Aorta (tissue), 5 donors: ENCODE measurements at places on chromosomes 2 and 18.

DNA sequence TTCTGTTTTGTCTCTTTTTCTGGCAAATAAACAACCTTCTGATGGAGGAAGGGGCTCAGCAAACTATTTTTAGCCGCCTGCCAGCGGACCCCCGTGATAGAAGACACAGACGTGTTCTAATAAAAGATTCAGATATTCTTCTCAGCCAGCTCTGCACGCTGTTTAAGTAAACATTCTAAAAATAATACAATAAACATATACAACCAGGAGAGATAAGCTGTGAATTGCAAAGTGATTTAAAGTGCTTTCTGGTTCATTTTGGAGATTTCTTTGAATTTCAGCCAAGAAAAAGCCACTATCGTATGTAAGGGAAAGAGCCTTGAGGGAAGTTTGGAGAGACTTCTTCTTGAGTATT, 201.3 kb downstream of the EPHA4 start:
- no peak for DNase-seq

DNA sequence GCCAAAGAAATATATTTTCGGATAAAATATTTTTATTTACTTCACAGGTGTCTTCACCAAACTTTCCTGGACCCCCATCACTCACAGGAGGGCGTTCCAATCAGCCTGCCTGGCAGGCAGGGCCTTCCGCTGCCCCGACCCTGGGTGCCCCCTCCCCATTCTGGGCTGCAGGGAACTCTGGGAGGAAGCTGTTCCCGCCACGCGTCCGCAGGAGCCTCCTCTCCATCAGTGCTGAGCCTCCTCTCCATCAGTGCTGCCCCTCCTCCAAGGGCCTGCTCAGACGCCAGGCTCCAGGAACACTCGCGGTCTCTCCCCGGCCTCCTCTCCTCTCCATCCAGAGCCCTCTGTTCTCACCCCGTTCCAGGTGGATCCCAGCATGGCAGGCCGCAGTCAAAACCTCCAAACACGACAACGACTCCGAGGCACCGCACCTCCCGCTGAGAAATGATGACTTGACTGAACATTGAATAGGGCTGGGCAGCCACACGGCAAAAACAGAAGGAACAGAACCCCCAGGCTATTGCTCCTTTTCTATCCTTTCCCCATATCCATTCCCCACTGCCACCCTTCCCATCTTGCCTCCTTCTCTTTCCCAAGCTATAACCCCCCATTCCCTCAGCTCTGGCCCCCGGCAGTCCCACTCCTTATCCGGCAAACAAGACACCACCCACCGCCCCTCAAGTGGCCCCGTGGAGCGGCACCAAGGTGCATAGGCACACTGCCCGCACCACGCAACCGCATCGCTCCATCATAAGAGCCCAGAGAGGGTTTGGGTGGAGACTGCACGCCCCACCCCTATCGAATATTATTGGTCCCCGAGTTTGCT, 268.6 kb upstream of the RAB6C start:
- no peak for DNase-seq

DNA sequence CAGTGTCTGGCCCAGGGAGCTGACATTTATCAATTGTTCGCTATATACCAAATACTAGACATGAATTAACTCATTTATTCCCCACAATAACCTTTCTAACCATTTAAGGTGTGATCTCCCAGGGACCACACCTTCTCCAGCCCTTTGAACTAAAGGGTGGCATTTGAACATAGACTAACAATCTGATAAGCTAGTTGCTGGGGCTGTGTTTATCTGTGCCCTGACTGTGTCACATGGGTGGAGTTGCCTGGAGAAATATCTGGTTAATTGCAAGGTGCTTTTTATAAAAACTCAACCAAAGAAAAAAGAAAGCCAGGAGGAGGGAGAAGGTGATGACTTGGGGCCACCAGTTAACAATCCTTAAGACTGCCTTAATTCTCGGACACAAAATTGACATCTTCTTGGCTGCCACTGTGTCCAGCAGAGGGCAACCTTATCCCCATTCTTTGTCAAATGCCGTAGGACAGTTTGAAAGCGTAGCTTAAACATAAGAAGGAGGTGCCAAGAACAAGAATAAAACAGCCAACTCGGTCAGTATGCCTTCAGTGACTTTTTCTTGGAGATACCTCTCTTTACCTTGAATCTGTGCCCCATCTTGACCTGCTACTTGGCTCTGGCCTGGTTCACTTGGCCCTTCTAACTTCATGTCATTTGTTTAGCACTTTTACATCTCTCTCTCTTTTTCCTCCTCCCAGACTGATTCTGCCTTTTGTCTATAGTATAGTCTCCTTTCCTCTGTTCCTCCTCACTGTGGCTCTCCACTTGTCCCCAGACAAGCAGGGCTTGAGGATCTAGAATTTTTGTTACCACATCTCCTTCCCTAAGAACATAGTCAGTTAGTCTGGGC, 183.4 kb downstream of the MYO3B start:
- no peak for DNase-seq

- no peak for DNase-seq
Measured at GRCh38 chr2:31354837-31355236, 59.7 kb downstream of the XDH start.

DNA sequence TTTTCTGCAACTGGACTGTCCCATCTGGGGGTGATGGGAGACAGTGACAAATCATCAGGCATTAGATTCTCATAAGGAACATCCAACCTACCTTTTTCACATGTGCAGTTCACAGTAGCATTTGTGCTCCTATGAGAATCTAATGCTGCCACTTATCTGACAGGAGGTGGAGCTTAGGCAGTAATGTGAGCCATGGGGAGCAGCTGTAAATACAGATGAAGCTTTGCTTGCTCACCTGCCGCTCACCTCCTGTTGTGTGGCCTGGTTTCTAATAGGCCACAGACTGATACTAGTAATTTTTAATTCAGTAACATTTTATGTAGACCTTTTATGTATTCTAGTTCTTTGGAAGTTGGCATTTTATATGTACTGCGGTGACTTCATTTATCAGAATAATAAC, 180.1 kb upstream of the SPOPL start:
- no peak for DNase-seq

DNA sequence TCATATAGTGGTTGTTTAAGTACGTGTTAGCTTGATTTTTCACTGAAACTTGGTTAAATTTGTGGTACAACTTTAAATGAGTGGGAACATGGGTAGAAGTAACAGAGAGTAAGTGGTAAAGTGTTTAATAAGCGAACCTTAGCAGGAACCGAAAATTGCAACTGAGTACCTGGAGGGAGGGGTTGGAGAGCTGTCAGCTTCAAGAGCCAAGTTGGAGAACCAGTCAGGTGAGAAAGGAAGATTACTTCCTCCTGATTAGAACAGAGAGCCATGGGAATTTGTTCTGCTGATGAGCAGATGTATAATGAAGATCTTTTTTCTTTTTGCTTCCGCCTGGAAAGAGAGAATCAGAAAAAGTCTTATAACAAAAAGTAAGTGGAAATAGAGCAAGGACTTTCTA, 158.4 kb upstream of the CDH7 start:
- DNase-seq = no peak

DNA sequence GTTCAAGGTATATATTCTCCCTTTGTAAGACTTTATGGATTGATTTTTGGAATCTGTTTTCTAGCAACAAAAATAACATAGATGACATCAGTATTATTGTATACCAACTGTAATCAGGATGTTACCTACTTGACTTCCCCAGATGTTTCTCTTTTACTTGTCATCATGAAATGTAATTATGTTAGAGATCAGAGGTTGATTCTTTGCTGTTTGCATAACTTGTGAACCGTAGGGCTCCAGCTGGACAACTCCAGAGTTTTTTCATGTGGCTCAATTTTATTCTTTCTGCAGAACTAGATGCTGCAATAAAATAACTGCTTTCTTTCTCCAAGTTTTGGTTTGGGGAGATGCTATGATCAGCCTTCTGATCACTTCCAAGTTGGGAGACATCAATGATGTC, 58.1 kb downstream of the SPOPL start:
- no peak for DNase-seq

- DNase-seq = peak; percentile 84
Measured at GRCh38 chr2:74515981-74516633, 1.9 kb downstream of the TLX2 start.

DNA sequence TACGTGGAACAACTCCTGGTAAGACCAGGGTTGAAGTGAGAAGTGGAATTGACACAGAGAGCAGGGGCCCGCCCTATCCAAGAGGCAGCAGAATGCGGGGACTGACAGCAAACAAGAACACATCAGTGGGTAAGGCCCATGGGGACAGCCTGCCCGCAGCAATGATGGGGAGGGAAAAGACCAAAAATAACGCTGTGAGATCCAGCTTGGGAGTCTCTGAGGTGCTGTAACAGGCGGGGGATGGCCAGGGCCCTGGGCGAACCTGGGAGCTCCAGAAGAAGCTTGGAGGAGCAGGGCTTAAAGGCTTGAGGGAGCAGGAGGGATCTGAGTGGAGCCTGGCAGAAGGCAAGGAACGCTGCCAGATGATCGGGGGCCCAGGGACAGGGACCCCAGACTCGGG, 173.4 kb downstream of the TMEM200C start:
- DNase-seq = no peak

DNA sequence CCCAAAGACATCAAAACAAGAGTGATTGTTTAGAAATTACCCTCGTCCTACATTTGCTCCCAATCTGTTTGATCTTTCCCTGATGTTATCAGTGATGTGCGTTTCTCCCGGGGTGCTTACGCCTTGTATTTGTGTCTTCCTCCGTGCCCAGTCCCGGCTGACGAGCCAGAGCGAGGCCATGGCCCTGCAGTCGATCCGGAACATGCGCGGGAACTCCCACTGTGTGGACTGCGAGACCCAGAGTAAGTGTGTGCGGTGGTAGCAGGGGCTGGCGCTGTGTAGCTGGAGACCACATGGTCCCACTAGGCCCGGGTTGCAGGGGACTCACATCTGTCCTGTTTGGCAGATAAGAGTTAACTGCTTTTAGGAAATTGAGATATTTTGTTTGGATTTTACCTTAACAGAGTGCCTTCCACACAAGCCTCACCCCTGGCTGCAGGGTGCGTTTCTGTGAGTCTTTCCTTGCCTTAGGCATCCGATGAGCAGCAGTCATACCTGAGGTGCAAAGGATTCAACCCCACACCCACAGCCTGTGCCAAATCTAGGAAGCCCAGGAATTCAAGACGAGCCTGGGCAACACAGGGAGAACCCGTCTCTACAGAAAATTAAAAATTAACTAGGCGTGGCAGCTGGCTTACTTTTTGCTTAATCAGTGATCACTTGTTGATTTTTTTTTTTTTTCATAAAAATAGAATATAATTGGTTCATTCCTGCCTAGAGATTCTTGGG, 127.4 kb downstream of the GBX2 start:
- DNase-seq = no peak

GRCh38 chr2:234695981-234696380, 199.1 kb upstream of the ARL4C start:
- no peak for DNase-seq

GRCh38 chr2:71545572-71546274, 92.4 kb downstream of the DYSF start:
- peak; percentile 58 for DNase-seq

DNA sequence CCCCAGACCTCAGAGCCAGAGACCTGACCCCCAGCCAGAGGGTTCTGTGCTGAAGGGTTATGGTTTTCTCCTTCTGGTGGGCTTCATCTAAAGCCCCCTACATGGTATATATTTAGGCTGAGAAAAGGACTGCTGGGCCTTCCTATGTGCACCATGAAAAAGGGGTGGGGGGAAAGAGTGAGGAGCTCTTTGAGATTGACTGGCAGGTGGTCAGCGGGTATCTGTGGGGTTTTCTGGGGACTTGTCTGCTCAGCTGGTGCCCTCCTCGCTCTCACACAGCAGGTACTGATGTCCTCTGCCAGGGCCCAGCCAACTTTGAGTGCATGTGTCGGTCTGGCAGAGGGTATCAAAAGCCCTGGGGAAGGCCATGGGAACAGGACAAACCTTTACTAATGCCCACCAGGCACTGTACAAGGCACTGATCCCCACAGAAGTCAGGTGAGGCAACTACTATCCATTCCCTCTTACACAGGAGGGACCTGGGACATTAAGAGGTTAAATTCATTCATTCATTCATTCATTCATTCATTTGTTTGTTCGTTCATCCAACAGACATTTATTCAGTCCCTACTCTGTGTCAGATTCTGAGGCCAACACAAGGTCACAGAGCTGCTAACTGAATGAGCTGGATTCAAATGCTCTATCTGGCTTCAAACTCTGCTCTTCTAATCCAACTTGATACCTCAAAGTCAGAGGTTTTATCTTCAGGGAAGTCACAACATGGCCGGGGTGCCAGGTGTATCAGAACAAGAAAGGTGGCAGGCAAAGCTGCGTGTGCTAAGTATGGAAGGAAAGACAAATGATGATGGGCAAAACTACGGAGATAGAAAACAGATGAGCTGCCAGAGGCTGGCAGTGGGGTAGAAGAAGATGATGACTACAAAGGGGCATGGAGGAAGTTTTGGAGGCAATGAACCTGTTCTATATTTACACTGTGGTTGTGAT, 44.6 kb downstream of the REEP1 start:
- no peak for DNase-seq

GRCh38 chr18:6056171-6056910, 161.0 kb upstream of the TMEM200C start:
- DNase-seq = no peak

DNA sequence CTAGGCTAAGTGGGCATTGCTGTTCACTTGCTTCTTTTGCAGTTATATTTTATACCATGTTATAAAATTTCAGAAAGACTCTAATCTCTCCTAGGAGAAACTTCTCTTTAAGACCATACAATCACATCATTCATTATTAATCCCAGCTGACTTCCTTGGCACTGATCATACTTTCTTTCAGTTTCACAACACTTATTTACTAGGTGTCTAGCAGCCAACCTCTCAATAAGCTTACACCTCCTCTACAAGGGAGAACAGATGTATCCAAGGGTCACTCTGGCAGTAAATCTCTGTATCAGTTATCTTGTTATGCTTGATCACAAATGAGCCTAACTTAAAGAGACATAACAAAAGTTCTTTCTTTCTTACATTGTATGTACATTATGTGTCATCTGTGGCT, 69.8 kb upstream of the EPB41L5 start:
- DNase-seq = no peak

DNA sequence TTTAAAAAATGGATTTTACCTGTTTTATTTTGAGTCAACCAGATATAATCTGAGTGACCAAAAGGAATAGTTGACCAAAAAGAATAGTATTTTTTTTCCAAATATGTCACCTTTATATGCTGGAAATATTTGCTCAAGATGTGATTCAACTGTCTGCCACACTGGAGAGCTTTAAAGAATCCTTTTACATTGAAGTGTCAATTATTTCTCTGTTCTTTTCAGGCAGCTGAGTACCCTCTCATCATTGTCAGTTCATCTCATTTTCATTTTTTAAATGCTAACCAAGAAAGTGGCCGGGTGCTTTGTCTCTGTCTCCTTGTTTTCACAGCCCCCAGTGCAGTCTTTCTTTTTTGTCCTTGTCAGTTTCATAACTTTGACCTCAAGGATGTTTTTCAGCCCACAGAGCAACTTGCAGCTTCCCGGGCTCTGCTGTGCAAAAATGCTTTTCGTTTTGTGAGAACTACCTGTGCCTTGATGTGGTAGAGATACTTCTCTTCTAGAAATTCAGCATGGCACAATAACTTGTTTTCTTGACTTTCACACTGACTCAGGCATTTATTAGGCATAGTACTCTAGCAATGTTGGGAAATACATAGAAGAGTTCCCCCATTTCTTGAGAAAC, 23.4 kb upstream of the CERS6 start:
- no peak for DNase-seq
